ENCODE measurements at places on chromosomes 6 and 20.

DNA sequence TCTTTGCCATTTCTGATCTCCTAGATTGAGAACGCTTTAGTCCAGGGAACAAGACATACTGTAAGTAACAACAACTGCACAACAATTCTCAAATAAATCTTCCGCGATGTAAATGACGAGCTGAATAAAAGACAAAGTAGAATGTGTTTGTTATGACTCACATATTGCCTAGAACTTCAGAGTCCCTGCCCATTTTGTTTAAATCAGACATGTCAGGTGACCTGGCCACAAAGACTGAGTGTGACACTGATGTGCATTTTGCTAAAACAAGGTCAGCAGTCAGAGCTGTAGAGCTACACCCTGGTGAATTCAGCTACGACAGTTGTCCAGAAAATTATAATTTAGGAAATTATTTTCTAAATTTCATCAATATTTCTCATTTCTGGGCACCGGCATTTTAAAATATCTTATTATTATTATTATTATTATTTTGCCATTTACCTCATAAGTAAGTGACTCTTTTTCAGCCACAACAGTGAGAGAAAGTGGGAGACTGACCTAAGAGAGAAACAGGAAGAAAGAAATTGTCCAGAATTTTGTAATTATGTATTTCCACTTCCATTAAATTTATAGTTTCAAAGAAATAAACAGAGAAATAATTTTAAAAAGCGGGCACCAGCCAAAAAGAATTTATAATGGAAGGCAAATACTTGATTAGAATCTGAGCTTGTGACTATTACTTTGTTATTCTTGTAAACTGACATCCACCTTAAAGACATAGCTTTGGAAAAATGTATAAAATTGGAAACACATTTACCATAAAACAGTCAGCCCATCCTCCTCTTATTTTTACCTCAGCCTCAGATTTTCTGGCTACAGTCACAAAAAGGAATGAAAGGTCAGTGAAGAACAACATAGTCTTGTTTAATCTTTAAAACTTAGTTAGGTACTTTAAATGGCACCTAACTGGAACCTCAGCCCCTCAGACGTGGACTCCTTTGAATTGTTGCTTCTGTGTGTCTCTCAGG is 157.0 kb upstream of the CITED2 start:
- DNase-seq, result no peak

GRCh38 chr20:60232380-60232779 is 274.2 kb downstream of the CDH26 start:
- DNase-seq, result no peak

DNA sequence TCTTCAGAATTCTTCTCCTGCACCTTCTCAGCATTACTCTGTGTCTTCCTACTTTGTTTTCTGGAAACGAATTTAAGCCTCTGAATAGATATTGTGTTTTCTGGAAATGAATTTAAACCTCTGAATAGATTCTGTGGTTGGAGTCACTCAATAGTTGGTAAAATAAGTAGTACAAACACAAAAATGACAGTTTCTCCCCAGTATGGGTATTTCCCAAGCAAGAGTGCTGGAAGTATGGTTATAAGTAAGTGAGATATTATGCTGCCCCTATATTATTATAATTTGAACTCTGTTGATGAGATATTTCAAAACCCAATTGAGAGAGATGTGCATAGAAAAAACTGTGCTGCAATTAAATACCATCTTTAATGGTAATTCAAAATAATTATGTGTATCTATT is 94.9 kb downstream of the TINAG start:
- DNase-seq, result no peak

GRCh38 chr6:108777536-108777935 is 70.7 kb upstream of the ARMC2 start:
- DNase-seq, result no peak

DNA sequence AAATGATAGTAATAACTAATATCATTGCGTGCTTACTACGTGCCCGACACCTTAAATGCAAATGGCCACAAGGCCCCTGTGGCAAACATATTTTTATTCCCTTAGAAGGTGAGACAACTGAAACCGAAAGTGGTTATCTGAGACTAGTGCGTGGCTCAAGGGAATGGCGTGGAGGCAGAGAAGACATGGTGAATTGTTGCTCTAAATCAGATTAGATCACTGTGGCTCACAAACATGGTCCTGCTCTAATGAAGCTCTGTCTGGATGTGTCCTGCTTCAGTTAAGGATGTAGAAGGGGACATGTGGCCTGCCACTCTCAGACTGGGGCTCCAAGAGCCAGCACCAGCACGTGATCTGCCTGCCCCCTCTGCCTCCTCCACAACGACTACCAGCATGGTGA is 124.2 kb upstream of the GMDS start:
- DNase-seq, result no peak

DNA sequence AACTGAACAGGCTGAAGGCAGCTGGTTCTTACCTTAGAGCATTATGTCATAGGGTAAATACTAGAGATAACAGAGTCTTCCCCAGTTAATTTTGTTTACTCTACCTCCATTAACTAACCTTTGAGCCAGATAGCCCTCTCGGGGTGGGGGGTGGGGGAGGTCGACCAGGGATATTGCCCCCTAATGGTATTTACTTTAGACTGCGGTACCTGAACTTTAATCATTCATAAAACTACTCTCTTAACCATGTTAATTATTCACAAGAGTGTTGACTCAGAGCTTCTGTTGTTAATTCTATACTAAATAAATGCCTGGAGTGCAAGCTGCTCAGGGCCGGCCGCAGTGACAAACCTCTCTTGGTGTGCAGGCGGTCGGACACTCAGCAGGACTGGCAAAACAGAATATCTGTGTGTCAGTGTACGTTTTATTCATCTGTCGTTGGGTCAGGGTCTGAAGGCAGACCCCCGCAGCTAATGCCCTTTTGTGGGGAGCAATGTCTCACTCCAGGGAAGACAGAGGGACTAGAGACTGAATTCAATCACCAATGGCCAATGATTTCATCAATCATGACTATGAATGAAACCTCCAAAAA is 152.4 kb upstream of the COL21A1 start:
- DNase-seq, result no peak

GRCh38 chr6:154738551-154738961 is 5.3 kb downstream of the SCAF8 start:
- no peak for DNase-seq

DNA sequence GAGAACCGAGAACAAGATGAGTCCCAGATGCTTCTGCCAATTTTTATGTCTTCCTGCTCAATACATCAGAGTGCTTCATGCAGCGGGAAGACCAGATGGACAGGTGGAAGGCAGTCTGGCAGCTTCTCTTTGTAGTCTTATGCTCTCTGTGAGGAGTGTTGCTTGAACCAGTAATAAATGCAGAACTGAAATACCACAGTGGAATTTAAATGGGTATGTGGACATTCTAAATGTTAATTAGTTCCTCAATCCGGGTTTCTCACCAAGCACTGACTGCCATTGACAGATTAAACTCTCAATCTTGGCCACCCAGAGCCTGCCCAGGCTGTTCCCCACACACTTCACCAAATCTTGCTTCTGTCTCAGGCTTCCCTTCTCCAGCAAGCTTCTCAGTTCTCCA is 695.5 kb upstream of the CHD6 start:
- no peak for DNase-seq

DNA sequence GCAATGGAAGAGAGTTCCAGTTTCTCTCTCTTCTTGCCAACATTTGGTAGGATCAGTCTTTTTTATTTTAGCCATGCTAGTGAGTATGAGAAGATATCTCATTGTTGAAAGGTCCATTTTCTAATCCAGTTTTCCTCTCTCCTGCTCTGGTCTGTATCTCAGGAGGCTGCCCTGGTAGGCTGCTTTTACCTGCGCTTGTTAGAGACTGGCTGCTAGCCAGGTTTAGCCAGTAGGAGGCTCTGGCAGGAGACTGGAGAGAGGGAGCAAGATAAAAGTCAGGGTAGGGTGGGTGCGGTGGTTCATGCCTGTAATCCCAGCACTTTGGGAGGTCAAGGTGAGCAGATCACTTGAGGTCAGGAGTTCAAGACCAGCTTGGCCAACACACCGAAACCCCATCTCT is 68.6 kb upstream of the FOXP4 start:
- DNase-seq, result no peak

GRCh38 chr20:8829256-8829655 is 239.6 kb upstream of the PLCB4 start:
- DNase-seq, result no peak

DNA sequence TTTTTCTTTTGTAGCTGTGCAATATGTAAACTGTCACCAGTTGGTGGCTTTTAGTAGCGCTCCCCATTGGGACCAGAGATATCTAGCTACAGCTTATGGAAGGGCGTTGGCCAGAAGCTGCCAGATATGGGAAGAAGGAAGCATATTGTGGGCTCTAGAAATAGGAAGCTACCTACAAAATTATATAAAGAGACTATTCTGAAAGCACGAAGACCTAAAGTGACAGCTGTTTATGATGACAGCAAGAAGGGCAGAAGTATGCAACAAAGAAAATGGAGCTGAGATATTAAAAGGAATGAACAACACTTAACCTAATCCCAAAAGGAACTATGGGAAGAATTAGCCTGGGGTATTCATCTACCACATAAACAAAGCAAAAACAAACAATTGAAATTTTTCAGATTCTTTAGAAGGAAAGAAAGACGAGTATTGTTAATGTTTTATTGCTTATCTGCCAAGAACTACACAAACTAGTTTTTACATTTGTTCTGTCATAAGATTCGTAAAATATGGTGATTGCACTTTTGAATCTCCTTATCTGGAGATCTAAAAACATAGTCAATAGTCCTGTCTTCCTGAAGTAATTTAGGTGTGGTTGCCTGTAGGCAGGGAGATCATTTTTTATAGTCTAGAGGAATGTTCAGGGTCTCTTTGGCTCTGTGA is 81.6 kb downstream of the NCOA7 start:
- DNase-seq, result no peak

GRCh38 chr6:108888745-108889144 is 40.5 kb downstream of the ARMC2 start:
- DNase-seq, result no peak

DNA sequence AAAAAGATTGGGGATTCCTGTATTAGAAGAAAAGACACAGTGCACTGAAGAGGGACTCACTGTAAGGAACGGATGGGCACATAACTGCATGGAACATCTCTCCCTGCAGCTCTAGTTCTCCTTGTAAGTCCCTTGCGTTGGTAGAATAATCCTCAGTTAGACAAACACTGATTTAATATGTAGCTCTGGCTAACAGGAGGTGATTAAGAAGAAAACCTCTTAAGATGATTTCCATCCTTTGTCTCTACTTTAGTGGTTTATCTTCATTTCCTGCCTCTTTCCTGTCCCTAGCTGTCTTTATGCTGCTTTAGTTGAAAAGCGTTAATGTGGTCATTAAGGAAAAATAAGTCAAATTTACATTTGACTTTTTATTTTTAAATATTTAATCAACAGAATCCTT is 86.6 kb downstream of the SLC16A10 start:
- no peak for DNase-seq
